ENCODE measurements at places on chromosomes 6 and 20.

- DNase-seq = no peak
Measured at GRCh38 chr6:3569816-3570215, 113.0 kb upstream of the SLC22A23 start.

DNA sequence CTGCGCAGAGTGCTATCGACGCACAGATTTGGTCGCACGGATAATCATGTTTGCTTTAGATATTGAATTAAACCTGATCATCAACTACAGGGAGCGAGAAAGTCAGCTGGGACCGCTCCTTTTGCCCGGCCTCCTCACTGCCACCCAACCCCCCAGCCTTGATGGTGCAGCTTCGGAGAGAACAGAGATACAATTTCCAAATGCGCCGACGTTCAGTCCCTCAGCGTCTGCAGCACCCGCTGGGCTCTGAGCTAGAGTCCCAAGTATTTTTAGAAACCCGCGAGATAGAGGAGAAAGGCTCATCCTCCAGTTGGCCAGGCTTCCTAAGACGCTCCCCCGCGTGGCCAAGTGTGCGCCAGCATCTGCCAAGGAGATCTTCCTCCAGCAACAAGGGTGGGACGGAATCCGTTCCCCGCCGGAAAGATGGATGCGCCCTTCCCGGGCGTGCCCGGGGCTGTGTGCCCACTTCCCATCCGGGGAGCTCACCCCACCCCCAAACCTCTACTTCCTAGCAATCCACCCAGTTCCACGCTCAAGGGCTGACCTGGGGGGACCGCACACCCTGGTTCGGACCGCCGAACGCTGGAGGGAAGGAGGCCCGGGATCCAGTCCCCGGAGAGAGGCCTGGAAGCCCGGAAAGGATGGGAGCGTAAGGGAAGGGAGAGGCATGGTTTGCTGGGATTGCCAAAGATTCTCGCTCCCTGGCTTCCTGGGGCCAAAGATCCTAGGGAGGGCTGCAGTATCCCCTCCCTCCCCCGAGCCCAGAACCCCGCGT is 4.1 kb downstream of the NKX2-2 start:
- DNase-seq = no peak

DNA sequence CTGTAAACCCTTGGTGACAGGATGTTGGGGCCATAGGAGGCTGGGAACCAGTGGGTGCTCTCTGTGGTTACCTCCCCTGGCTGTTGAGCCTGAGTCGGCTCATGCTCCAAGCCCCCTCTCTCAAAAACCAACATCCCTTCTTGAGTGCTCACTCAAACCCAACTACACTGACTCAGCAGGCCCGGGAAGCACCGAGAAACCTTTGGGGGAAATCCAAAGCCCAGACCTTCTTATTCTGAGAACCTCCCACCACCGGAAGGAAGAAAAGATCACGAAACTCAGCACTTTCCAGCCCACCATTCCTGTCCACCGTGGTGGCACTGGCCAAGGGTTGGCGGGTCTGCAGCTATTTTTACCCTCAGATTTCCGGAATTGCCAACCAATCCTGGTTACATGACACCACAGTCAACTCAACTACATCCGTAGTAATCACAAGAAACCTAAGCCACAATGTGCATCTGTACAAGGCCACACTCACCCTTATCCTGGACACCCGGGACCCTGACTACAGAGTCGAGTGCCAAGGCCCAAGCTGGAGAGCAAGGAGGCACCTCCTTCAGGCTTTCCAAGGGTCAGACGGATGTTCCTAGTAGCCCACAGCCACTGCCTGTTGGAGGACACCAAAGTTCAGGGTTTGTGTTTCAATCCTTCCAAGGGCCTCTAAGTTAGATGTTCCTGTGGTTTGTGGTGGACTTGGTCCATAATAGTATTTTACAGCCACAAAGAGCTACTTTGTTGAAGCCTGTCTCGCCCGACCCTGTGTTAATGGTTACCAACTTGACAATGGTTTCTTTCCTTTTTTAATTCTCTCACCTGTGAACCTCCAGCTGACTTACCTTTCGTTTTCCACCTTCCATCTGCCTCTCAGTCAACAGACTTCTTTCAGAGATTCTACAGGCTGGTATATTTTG is 317.0 kb downstream of the CDC5L start:
- no peak for DNase-seq

DNA sequence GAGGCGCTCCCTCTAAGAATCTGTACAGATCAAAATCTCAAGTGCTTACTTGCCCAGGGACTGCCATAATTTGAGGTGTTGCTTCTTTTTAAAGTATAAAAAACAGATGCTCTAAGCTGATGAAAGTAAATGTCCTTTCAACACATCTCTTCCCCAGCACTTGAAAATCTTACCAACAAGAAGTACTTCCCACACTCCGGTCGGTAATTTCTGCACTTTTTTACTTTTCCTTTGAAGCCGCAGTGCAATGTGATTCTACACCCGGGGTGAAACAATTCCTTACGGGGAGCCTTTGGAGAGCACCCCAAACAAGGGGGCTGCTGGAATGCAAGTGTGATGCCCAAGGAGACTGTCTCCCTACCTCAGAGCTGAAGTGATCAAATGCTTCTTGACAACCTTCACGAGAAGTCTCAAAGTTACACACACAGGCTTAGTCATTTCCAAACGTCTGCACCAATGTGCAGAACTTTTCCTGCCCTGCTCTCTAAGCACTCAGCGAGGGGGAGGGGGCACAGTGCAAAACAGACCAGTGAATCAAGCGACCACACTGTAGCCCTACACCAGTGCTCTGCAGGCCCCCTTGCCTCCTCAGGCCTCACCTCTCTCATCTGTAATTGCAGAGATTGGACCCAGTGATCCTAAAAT is 56.7 kb downstream of the ATXN1 start:
- DNase-seq = peak; percentile 49

GRCh38 chr6:164507206-164507940 is 802.0 kb downstream of the C6orf118 start:
- peak; percentile 22 for DNase-seq
